Stimulated activated CD4-positive, alpha-beta T cell treated with anti-CD3 and anti-CD28 coated beads, Interleukin-15, amount 100 ng/mL, for 1 hour (primary cell): ENCODE measurements at places on chromosomes 1 and 21.

DNA sequence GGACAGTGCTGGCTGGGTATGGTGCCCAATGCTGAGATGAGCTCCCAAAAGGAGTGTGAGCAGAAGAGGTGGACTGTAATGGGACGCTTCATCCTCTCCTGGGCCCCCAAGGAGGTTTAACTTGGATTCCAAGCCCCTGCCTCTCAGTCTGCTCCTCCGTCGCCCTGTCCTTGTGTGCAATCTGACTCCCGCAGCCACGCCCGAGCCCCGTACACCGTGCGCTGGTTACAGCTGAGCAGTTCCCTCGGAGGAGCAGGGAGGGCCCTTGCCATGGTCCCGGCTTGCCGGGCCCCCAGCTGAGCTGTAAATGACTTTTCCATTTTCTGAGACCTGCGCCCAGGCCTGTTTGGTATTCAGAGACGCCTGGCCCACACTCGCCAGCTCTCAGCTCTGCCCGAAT lies 53.7 kb downstream of the PAX7 start:
- DNase-seq = no peak

GRCh38 chr1:17539118-17539476 lies 401 bp upstream of the ARHGEF10L start:
- DNase-seq = no peak

GRCh38 chr1:54096877-54097240 lies 43.5 kb downstream of the TCEANC2 start:
- no peak for DNase-seq

DNA sequence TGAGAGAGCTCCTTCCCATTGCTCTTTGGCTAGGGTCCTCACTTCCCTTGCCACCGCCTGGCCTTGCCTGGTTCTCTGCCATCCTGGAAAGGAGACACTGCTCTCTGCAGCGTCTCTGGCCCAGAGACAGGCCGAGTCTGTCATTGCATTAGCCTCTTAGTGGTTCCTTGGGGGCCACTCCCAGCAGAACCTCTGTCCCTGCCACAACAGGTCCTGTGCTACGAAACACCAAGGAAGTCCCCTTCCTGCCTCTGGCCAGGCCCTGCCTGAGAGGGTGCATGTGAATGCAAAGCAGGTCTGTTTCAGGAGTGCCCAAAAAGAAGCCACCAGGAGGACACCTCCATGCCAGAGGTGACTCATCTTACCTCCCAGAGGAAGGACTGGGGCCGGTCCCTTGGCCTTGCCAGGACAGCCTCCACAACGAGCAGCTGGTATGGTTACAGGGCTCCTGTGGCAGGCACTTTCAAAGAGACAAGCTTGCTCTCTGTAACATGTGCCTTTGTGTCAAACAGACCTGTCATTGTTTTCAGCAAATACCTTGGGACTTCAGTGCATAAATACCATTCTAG lies 59.6 kb downstream of the VPS26C start:
- no peak for DNase-seq

- DNase-seq = no peak
Observed at GRCh38 chr1:40303051-40303771, 13.9 kb downstream of the COL9A2 start.

GRCh38 chr1:67834246-67834877 lies 1.1 kb upstream of the GNG12 start:
- DNase-seq = no peak

DNA sequence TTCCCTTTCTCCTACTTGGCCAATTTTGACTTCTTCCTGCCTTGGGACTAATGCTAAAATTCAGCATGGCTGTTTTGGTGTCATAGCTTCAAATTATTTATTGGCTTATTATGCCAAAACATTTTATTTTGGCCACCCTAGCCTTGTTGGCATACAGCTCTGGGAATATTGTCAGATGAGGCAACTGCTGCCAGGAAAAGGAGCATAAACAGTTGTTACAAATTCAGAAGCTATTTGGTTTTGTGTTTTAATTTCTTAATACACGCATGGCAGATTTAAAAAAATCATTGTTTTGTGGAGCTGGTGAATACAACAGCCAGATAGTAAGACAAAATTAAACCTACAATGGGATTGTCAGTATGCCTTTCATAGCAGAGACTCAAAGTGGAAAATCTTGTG lies 66.8 kb upstream of the BCL10 start:
- no peak for DNase-seq

DNA sequence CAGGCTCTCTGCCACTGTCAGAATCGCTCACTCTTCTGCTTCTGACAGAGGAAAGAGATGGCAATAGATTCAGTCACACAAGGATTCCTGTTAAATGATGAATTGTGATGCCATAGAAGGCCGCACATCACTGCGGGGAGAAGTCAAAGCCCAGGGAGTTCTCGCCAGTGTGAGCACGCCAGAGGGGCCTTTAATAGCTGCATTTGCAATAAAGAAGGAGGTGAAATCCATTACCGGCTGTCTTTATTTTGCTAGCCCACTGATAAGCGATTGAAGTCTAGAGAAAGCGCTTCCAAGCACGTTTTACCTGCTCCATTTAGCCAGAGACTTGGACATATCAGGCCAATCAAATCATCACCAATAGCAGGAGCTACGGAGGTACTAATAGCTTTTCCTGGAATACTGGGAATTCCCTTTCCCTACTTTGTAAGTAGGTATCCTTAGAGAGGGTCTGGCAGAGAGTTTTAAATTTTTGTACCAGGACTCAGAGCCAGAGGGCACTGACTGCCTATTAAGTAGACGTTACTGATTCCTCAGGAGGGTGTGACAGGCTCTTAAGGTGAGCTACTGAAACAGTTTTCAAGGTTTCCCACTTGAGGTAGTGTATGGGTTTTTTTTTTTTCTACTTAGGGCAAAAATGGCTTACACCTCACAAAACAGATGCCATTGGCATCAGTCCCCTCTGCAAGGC lies 10.2 kb upstream of the TARBP1 start:
- DNase-seq = no peak

GRCh38 chr1:115748401-115749150 lies 19.9 kb downstream of the CASQ2 start:
- no peak for DNase-seq

DNA sequence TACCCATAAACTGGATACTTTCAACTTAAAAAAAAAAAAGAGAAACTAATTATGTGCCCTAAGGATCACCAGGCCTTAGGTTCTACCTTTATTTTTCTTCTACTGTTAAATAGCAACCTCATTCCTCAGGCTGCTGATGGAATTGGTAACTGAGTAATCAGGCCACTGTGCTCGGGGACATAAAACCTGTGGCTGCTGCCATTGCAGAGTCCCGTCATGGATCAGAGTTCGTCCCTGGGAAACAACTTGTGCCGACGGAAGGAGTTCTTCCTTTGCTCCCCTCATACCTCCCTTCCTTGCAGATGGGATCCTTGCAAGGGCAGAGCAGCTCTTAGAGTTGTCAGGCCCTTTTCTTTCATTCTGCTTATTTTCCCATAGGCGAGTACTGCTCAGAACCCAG lies 123.6 kb downstream of the PBX1 start:
- DNase-seq = no peak

GRCh38 chr1:222950892-222951291 lies 136.1 kb downstream of the DISP1 start:
- no peak for DNase-seq
